SJSA1 (cell line): ENCODE measurements at places on chromosomes 13 and 19. TPM values are rescaled to one million over a fixed set of nuclear protein-coding genes. Genes with fewer than 3 reads are reported as not detected.

DNA sequence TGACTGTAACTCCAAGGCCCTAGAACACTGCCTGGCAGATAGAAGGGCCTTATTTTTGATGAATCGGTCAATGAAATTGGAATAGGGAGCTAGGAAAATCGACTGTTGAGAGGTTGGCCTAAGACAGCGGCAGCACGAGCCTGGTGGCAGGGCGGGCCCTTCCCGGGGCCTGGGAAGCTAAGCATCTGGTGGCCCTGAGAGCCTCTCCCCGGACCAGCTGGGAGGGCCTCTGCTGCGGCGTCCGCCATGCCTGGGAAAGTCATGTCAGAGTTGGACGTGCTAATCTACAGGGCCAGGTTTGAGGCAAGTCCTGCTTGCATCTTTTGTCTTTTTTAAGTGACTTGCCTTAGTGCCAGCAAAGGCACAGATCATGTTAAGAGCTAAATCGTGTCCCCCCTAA is 11.2 kb upstream of the GPR12 start:
- H3K27ac ChIP-seq: no peak overlapping the region
- no peaks in the 10 kb centered on the region for H3K4me1 ChIP-seq
- DNase-seq: no peak

GRCh38 chr13:52782471-52783448 is 43.1 kb upstream of the CNMD start:
- H3K36me3 ChIP-seq: no peaks in the 10 kb centered on the region
- DNase-seq: no peak
- H3K4me3 ChIP-seq: no peak overlapping the region
- H3K27me3 ChIP-seq: no peaks in the 10 kb centered on the region
- H3K4me1 ChIP-seq: no peaks in the 10 kb centered on the region

DNA sequence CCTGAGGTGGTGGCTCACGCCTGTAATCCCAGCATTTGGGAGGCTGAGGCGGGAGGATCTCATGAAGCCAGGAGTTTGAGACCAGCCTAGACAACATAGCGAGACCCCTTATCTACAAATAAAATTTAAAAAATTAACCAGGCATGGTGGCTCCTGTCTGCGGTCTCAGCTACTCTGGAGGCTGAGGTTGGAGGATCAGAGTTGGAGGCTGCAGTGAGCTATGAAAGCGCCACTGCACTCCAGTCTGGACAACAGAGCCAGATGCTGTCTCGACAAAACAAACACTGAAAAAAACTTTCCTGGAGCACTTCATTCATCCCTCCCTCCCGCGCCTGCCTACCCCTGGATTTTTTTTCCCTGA is 665 bp upstream of the ATG4D start:
- no peak for DNase-seq
- peaks cover 12% of the 10 kb centered on the region for H3K4me1 ChIP-seq
- peak overlapping the region; percentile 100; the same call in 1 of the 2 replicates for H3K4me3 ChIP-seq
- H3K27me3 ChIP-seq: no peaks in the 10 kb centered on the region
- H3K27ac ChIP-seq: no peak overlapping the region

DNA sequence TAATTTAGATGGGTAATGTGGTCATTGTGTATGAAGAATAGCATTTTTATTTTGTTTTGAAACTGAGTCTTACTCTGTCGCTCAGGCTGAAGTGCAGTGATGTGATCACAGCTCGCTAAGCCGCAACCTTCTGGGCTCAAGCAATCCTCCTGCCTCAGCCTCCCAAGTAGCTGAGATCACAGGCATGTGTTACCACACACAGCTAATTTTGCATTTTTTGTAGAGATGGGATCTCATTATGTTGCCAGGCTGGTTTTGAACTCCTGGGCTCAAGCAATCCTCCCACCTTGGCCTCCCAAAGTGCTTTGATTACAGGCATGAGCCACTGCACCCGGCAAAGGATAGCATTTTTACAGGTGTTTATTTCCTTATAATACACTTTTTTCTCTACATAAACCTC is 36.6 kb downstream of the SERTM1 start:
- no peaks in the 10 kb centered on the region for H3K27me3 ChIP-seq
- no peaks in the 10 kb centered on the region for H3K36me3 ChIP-seq
- H3K27ac ChIP-seq: no peak overlapping the region
- no peak overlapping the region for H3K4me3 ChIP-seq

DNA sequence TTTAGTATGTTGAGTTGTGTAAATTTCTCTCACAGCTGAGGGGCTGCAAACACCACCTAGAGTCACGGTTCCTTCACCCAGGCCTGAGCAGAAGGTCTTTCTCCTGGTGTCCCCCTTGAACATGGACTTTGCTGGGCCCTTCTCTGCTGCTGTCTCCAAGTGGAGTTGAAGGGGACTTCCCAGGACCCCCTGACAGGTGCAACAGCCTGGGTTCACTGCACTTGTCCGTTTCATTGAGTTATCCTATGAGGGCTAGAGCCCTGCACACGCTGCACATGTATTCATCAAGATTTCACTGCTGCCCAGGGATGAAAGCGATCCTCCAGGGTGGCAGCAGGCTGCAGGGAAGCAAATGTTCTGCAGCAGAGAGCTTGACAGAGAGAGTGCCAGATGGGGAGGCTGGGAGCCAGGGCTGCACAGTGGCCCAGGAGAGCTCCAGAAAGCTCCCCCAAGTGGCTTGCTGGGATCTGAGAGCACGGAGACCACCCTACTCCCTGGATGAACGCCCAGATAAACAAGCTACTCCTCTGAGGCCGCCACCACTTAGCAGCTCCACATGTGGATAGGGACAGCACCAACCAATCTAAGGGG is 10.3 kb downstream of the TMEM272 start:
- H3K36me3 ChIP-seq: no peaks in the 10 kb centered on the region
- peak; percentile 51 for DNase-seq
- no peak overlapping the region for H3K4me3 ChIP-seq
- H3K27ac ChIP-seq: no peak overlapping the region
- no peaks in the 10 kb centered on the region for H3K27me3 ChIP-seq

DNA sequence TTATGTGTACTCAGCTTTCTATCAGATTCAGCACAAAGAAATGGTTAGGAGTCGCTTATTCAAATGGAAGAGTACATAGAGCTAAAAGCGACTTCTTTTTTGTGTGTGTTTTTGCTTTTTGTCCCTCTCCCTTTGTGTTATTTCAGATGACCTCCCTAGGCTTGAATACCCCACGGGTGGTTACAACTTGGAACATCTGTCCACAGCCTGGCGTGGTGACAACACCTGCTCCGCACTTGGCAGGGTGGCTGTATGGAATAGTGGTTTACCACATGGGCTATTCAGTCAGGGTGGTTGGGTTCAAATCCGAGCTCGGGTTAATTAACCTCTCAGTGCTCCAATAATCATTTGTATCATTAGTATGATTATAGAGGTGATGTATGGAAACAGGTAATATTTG is 151.6 kb upstream of the FREM2 start:
- H3K4me1 ChIP-seq: no peaks in the 10 kb centered on the region
- no peak overlapping the region for H3K4me3 ChIP-seq
- DNase-seq: no peak
- no peak overlapping the region for H3K27ac ChIP-seq

GRCh38 chr13:102017248-102017647 is 384.6 kb downstream of the FGF14 start:
- no peaks in the 10 kb centered on the region for H3K4me1 ChIP-seq
- no peak overlapping the region for H3K4me3 ChIP-seq
- no peaks in the 10 kb centered on the region for H3K27me3 ChIP-seq
- no peaks in the 10 kb centered on the region for H3K36me3 ChIP-seq
- no peak for DNase-seq

DNA sequence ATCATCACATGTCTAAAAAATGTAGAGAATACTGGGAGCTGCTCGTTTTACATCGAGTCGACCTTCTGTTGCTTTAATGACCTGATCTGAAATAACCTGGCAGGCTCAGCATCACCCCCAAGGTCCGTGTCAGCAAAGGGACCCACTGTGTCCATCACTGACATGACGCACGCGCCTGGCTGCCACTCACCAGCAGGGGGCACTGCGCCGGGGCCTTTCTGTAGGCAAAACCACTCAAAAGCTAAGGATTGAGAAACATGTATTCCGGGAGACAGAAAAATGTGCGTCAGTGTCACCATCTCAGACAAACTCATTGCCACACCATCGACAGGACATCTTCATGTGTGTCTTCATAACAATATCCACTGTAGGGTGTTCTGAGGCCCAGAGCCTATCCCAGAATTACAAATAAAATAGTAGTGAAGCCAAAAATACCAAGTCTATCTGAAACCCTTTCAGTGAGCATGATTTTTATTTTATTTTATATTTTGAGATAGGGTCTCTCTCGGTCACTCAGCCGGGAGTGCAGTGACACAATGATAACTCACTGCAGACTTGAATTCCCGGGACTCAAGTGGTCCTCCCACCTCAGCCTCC is 130.3 kb upstream of the LSM14A start:
- peak; percentile 18 for DNase-seq
- H3K36me3 ChIP-seq: no peaks in the 10 kb centered on the region
- H3K27ac ChIP-seq: no peak overlapping the region

- peaks cover 11% of the 10 kb centered on the region; the same call in 1 of the 2 replicates for H3K36me3 ChIP-seq
- DNase-seq: no peak
- no peak overlapping the region for H3K4me3 ChIP-seq
- H3K4me1 ChIP-seq: peaks cover 8% of the 10 kb centered on the region
Measured at GRCh38 chr19:907183-907853, 5.7 kb downstream of the R3HDM4 start.

DNA sequence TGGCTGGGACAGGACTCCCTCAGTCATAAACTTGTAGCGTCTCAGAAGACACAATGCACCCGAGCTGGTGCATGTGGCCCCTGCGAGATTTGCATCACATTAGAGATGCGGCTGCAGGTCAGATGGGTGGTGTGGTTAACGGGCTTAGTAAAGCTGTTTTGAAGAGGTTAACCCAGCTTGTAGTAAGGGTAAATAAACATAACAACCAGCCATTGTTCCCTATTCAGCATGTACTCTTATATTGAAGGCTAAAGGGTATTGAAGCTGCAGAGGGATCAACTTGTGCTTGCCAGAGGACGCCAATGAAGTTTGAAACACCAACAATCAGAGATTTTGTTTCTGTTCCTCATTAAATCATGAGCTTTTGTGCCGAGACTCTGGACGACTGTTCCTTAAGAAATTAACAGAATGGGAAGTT is 79.4 kb downstream of the ZIC5 start:
- no peaks in the 10 kb centered on the region for H3K36me3 ChIP-seq
- no peak overlapping the region for H3K4me3 ChIP-seq
- H3K4me1 ChIP-seq: peaks cover 13% of the 10 kb centered on the region

GRCh38 chr19:35528218-35529038 is at the start of gene SBSN:
Gene SBSN (minus strand): TSS chr19:35528311. CDS start chr19:35528281, 30 bp downstream.
- no peaks in the 10 kb centered on the region for H3K36me3 ChIP-seq
- no peak within 1 kb of the TSS for H3K27ac ChIP-seq
- no peak for DNase-seq
- no peak within 1 kb of the TSS for H3K4me3 ChIP-seq
- peaks cover 46% of the 10 kb centered on the region for H3K27me3 ChIP-seq
- no peaks in the 10 kb centered on the region for H3K4me1 ChIP-seq

DNA sequence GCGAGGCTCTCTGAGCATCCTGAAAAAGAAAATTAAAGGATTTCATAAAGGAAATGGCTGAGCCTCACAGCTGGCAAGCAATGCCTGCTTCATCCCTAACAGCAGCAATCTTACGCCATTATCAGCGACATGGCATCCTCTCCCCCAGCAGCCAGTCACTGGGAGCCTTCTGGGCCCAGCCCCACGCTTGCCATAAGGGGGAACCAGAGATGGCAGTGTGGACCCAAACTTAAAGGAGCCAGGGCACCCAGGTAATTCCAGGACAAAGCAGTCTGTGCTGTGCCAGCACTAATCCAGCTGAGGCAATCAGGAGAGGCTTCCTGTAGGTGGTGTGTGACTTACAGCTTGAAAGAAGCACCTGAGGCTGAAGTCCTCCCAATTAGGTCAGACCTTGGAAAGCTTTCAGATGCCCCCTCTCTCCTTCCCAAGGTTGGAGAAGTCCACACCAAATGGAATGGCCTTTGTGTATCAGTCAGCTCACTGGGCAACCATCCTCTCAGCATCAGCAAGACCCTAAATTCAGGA is 10.3 kb downstream of the VSTM2B start:
- no peak overlapping the region for H3K4me3 ChIP-seq
- no peaks in the 10 kb centered on the region for H3K36me3 ChIP-seq
- no peak overlapping the region for H3K27ac ChIP-seq
- no peaks in the 10 kb centered on the region for H3K27me3 ChIP-seq

DNA sequence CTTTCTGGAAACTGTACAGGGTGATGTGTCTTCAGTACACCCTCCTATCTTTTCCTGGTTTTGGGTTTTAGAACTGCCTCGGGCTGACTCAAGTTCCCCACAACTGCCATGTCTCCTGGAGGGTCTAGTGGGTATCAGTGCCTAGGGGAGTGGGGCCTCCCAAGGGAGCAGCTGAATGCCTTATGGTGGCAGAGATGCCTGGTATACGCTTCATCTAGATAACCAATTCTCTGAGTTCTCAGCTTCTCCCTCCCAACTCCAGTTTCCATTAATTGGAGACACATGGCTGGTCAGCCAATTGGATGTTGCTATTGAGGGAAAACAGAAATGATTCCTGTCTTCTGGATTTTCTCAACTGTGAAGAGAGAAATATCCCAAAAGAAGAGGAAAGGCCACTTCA is 12.8 kb downstream of the ZNF439 start:
- H3K4me3 ChIP-seq: no peak overlapping the region
- no peak for DNase-seq
- H3K27ac ChIP-seq: no peak overlapping the region

- H3K36me3 ChIP-seq: no peaks in the 10 kb centered on the region
- DNase-seq: no peak
- no peak overlapping the region for H3K4me3 ChIP-seq
- 0 out of 2 replicates have a peak, but pooled peaks cover 3% of the 10 kb centered on the region for H3K27me3 ChIP-seq
- H3K27ac ChIP-seq: no peak overlapping the region
- H3K4me1 ChIP-seq: no peaks in the 10 kb centered on the region
Measured at GRCh38 chr13:113374511-113375175, 10.7 kb upstream of the GRTP1 start.

DNA sequence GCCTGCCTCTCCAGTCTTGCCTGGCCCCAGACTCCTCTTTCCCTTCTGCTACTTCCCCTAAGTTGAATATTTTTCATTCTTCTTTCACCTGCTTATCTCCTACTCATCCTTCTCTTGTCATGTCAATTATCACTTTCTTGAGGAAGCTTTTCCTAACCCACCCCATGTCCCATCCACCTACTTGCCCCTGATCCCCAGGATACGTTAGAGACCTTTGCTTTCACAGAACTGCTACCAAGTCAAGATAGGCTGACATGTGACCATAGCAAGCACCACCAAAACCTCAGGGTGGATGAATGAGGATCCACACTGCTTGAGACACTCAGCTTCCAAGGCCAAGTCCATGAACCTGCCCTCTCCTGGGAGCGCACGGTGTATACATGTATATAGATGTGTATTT is 131.5 kb downstream of the DNAJC15 start:
- peak overlapping the region; percentile 86 for H3K27ac ChIP-seq
- DNase-seq: no peak
- H3K4me1 ChIP-seq: peaks cover 20% of the 10 kb centered on the region
- H3K27me3 ChIP-seq: no peaks in the 10 kb centered on the region

GRCh38 chr13:32790731-32791130 is 204.5 kb downstream of the PDS5B start:
- peaks cover 15% of the 10 kb centered on the region for H3K4me1 ChIP-seq
- H3K4me3 ChIP-seq: no peak overlapping the region
- no peak overlapping the region for H3K27ac ChIP-seq
- no peaks in the 10 kb centered on the region for H3K27me3 ChIP-seq
- DNase-seq: no peak

Gene CTXN1
- total RNA-seq: not detected in 2 replicates

Gene TMEM205
- total RNA-seq: 113 and 138 TPM in 2 replicates

Gene TSHZ3
- 4.2 and 8.3 TPM in 2 replicates for total RNA-seq

Gene PRR22
- total RNA-seq: 0.76 and 2.0 TPM in 2 replicates

Gene PLVAP
- total RNA-seq: not detected in 2 replicates

Gene RAB4B
- total RNA-seq: 21.4 and 28.5 TPM in 2 replicates

Gene NCR1
- total RNA-seq: not detected in 2 replicates
